ENCODE measurements at places on chromosomes 3 and 15.
A peak's percentile ranks its signal among the peaks of the same experiment; 100 is the strongest.

DNA sequence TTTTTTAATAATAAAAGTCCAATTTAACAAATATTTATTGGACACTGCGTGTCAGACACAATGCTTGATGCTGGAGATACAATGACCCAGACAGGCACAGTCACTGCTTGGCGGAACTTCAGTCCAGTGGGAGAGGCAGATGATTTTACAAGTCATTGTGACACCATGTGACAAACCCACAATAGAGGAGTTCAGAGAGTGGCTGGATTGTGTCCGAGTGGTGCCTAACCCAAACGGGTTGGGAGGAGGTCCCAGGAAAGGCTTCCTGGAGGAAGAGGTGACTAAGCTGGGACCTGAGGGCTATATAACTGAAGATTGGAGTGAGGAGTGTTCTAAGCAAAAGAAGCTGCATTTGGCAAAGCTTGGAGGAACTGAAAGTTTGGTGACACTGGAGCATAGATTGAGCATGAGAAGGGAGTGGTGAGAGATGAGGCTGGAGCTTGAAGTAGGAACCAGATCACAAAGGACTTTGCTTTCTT is 41.4 kb downstream of the CRTC3 start:
- peak; percentile 76 for DNase-seq

GRCh38 chr3:138140940-138141339 is 8.8 kb upstream of the A4GNT start:
- DNase-seq: no peak

GRCh38 chr3:136734382-136735070 is 17.7 kb downstream of the STAG1 start:
- DNase-seq: no peak

- no peak for DNase-seq
Observed at GRCh38 chr3:14166877-14167603, 11.4 kb downstream of the XPC start.

DNA sequence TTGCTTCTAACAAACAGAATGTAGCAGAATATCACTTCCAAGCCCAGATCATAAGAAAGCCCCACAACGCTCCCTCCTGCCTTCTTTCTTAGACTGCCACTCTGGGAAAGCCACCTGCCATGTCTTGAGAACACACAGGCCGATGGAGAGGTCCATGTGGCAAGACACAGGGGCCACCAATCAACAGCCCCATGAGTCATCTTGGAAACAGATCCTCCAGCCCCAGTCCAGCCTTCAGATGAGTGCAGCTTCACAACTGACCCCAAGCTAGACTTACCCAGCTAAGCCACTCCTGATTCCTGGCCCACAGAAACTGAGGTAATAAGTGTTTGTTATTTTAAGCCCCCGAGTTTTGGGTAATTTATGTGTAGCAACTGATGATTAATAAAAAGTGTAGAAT is 39.7 kb downstream of the PTH1R start:
- no peak for DNase-seq
